ENCODE measurements at places on chromosomes 3 and 15.

- DNase-seq: no peak
These were observed 2.0 kb downstream of the MGLL start for GRCh38 chr3:127820221-127820825.

DNA sequence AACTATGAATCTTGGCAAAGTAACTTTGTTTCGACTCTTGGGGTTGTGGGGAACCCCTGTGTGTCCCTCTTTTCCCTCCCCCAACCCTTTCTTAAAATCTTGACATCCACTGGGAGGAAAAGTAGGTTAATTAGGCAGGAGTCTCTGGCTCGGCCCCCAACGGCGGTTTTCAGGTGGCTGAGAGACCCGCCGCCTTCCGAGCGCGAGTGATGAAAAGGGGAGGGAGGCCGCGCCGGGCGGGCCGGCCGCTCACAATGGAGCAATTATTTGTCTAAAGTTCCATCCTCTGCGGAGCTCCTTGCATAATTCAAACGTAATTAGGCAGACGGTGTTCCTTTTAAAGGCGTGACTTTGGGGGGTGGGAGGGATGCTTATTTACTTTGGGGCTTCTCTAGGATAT lies 51.7 kb downstream of the ZIC4 start:
- no peak for DNase-seq

DNA sequence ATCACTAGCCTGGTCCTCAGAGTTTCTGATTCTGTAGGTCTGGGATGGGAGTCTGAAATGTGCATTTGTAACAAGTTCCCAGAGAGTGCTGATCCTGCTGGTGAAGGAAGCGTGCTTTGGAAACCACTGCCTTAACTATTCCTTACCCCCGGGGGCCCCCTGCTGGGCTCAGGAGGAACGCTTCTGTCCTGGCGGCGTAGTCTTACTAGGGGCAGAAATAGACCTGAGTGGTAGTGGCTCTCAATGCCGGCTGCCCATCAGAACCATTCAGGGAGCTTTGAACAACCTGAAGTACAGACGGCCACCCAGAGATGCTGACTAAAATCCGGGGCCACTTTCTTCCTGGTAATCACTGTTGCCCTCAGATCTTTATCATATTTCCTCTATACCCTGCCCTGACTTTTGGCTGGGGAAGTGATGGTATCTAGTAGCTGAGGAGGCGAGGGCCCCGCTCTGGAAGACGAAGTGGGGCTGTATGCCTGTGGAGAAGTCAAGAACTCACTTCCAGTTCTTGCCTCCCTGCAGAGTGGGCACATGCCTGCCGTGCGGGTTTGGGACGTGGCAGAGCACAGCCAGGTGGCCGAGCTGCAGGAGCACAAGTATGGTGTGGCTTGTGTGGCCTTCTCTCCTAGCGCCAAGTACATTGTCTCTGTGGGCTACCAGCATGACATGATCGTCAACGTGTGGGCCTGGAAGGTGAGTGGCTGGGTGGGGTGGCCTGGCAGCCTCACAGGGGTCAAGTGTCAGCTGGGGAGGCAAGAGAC lies 16.3 kb upstream of the JMJD7 start:
- DNase-seq: peak; percentile 37

- no peak for DNase-seq
These were observed 23.5 kb upstream of the CLN6 start for GRCh38 chr15:68252925-68253534.

DNA sequence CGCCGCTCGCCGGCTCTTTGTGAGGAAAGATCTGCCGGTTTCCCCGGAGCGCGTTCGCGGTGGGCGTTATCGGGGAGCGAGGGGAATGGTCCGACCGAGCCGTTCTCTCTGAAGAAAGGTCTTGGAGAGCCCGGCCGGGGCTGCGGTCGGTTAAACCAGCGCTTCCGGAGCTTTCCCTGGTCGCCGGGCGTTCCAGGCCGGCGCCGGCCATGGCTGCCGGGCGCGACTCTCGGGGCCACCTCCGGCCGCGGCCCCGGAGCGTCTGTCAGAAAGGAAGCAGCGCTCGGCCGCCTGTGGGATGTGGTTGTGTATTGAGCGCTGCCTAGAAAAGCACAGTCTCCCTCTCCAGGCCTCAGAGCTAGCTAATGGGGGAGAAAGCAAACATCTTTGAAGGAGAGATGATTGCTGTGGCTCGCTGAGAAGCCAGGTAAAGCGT lies 731 bp downstream of the FYTTD1 start:
- DNase-seq: peak; percentile 19

- no peak for DNase-seq
These were observed 243.5 kb downstream of the NFKBIZ start for GRCh38 chr3:102092617-102093466.

GRCh38 chr15:25407950-25408349 lies 30.9 kb downstream of the UBE3A start:
- no peak for DNase-seq

DNA sequence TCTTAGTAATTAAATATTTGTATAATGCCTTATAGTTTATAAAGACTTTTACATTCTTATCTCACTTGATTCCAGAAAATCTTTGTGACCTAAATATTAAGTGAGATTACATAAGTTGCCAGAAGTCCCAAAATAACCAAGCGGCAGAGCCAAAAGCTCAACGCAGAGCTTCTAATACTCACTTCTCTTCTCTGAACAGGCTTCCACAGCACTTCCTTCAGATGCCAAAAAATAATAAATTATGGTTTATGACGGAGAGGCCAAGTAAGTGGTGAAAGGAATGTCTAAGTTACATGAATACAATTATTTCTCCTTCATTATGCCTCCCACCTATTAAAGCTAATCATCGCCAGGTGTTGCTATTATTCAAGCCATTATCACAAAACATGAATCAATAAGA lies 110.3 kb downstream of the GBE1 start:
- no peak for DNase-seq

DNA sequence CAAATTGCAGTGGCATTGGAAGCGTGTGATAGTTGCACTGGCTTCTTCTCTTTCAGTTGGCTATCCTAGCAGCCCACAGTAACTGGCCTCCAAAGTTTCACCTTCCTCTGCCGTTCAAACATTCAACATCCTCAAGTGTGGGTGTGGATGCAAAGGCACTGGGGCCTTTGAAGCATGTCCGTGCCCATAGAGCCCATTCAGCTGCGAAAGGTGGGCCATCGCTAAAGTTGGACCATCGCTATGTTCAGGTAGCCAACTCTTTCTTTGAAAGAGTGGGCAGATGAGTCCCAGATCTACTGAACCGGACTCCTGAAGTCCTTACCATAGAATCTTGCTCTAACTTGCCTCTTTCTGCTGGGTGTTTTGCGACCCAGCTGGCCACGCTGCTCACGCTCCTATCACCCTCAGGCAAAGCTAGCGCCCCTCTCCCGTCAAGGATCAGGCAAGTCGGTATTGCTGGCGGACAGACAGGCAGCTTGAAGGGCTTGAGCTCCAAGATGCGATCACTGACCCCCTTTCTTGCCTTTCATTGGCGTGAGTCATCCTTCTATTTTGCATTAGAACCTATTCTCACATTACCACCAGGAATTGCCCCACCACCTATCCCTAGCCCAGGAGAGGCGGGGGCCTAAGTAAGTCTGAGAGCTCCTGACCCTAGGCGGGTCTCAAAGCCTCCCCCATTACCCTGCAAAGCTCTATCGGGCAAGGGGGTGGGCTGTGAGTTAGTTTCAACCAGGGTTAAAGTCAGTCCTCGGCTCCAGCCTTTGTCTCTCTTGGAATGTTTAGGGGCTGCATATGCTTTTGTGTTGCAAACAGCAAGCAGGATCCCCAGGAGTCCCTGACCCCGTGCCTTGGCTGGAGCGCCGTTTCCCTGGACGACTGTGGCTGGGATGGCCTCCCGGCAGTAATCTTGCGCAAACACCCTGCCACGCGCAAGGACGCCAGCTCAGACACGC lies 28.7 kb downstream of the ZIC4 start:
- no peak for DNase-seq

GRCh38 chr3:106168962-106169750 lies 300.3 kb upstream of the CBLB start:
- no peak for DNase-seq
